ENCODE measurements at places on chromosomes 7 and 10.

- no peak for DNase-seq
Observed at GRCh38 chr10:75280236-75280635, 44.5 kb upstream of the COMTD1 start.

GRCh38 chr7:111012799-111013675, 77.9 kb upstream of the LRRN3 start:
- peak; percentile 91 for DNase-seq

- no peak for DNase-seq
Observed at GRCh38 chr7:15546272-15546792, 15.5 kb downstream of the AGMO start.

DNA sequence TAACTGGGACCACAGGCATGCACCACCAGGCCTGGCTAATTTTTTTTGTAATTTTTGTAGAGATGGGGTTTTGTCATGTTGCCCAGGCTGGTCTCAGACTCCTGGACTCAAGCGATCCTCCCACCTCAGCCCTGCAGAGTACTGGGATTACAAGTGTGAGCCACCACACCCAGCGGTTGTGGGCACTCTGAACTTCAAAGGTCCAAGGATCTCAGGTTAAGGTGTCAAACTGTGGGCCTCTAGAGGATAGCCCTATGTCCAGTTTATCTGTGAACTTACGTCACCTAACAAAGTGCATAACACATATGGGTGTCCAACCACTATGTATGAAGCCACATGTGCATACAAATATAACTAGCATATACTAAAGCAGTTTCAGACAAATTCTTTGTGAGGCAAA, 3.2 kb upstream of the IL2RA start:
- DNase-seq: peak; percentile 50

DNA sequence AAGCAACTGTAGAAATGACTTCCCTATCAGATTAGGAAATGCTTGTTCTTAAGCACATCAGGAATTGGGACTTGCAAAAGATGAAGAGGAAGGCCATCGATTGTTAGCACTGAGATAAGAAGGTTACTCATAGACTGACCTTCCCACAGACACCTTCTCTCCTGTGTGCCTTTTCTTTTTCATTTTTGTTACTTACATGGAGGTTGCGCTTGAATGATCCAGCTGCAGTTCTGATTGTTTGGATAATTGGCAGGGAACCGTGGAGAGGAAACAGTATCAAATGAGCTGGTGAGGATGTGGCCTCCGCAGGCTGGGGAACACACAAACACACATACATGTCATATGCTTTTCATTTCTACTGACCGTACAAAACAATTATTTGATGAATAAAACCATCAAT, 134.9 kb upstream of the RSU1 start:
- DNase-seq: no peak

DNA sequence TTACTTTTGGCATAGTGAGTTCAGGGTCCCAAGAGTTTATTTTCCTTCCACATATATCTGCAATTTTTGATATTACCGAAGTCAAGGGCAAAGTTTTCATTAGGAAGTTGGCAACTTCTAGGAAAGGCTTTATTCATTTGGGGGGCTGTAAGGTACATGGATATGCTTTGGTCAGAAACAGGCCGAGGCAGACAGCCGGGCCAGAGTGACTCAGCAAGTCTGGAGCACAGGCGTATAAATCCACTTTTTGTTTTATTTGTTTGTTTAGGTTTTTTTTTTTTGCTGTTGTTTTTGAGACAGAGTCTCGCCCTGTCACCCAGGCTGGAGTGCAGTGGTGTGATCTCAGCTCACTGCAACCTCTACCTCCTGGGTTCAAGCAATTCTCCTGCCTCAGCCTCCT, 3.7 kb downstream of the ZNF680 start:
- no peak for DNase-seq

DNA sequence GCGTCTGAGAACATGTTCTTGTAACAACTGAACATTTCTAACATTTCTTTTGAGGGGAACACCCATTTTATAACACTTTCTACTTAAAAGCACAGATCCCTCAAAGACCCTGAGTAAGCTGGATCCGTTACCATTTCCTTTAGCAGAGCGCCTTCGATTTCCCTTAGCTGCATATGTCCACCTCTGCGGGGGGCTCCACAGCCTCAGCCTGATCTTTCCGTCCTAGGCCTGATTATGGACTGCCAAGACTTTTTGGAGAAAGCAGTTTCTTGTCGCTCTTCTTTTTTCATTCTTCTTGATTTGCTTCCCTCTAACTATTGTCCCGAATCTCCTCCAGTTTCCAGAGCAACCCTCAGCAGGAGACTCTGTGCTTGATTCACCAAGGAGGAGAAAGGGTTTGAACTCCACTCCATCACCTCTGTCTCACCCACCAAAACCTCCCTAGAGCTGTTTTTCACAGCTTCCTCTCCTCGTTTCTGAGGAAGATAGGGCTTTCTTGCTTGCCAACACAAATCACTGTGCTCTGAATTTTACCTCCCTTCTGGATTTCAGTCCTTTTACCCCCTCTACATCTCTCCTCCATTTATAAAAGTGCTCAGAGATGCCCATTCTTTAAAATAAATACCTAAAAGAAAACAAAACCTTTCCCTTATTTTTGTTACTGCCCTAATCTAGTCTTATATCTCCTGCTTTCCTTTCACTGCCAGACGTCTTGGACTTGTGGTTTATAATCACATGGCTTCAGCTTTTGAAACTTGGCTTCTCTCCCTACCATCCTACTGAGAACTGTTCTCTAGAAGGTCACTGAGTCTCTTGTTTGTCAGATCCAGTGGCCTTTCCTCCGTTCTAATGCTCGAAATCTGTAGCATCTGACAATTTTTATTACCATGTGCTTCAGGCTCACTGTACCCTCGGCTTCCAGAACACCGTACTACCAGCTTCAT, 30.5 kb upstream of the ZRANB1 start:
- DNase-seq: no peak

GRCh38 chr7:156386097-156386496, 254.5 kb upstream of the RNF32 start:
- no peak for DNase-seq

DNA sequence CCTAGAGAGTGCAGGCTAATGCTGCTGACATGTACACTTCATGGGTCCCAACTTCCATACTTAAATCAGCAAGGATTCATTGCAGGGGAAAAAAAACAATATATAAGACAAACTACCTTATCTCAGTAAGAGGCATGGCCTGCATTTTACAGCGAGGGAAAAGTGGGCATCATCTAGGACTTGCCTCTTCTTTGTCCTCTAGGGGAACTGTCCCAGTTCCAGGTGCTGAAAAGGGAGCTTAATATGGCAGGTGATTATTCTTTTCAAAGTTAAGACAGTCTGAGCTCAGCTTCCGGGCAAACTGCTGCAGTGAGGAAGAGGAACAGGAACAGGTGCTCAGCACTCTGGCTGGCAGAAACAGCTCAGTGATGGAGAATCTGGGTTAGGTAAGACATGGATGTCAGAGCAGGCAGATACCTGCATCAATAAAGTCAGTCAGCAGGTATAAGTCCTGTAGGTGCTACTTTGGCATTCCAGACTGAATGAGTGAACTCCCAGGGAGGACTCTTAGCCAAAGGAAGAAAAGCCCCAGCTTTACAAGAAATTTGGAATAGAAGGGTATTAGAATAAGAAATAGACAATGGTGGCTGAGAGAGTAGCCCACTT, 147.2 kb downstream of the TMEM178B start:
- no peak for DNase-seq

- DNase-seq: no peak
Observed at GRCh38 chr7:156950381-156950858, 908 bp downstream of the NOM1 start.

- no peak for DNase-seq
Observed at GRCh38 chr7:155941688-155942087, 129.4 kb upstream of the SHH start.

- no peak for DNase-seq
Observed at GRCh38 chr10:89165923-89166322, 41.2 kb downstream of the CH25H start.

DNA sequence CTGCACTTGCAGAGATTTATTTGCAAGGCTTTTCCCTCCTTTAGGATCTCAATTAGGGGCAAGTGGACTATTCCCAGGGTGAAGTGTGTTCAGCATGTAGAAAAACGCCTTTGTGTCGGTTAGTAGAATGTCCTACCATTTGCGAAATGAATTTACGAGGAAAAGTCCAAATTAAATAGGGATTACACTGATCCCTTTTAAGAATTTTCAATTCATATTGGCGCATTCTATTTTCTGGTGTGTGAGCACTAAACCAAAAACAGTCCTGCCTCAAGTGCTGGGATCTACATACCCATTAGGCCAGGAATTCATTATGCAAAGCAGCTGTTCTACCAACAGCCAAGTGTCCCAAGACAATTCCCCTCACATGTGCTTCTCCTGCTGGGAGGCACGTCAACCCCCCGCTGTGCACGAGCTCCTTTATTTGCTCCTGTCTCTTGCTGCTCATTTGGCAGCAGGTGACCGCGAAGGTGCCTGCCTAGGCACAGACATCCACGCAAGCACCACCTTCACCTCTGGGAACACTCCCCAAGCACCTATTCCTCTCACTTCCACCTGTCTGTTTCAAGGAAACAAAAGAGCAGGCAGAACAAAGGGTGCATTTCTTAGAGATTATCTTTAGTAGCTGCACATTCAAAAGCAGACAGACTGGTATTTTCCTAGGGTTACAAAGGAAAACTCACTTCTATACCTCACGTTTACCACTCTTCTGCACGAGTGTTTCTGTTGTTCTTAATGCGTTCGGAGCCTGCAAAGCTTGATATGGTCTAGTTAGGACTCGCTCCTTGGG, 134.6 kb upstream of the FGFR2 start:
- no peak for DNase-seq

GRCh38 chr10:13100349-13101294, 659 bp downstream of the OPTN start:
- peak; percentile 10 for DNase-seq

DNA sequence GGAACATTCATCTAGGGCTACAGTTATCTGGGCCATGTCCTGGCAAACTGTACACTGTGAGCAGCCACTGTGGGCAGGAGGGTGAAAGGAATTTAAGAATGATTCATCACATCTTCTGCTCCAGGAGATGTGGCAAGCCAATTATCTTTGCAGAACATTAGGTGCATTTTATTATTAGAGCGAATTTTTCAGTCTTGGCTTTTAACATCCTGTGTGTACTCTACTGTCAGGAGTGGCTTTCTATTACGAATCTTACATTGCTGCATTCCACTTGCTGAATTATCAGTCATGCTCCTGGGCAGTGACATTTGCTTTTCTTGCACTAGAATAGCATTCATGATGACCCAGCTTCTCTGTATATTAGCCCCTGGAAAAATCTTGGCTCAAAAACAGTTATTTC, 109.2 kb upstream of the TARP start:
- no peak for DNase-seq

- no peak for DNase-seq
Observed at GRCh38 chr10:132163826-132164515, 22.8 kb upstream of the DPYSL4 start.

- DNase-seq: no peak
Observed at GRCh38 chr10:64760371-64760770, 1239.2 kb downstream of the REEP3 start.

DNA sequence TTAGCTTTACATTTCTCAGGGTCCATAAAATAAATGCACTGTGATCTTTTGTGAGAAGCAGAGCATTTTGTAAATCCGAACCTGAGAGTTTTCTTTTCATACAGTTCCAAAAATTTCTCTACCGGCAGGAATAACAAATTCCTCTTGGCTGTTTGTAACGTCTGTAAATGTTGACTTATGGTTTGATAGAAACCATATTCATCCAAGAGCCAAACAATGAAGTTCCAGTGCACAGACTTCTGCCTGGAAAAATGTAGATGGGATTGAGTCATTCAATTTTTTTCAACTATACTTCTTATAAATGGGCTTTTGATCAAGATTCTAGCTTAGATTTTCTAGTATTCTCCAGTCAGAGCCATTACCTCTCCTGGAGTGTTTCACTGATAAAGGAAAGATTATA, 530.6 kb downstream of the TFEC start:
- no peak for DNase-seq

DNA sequence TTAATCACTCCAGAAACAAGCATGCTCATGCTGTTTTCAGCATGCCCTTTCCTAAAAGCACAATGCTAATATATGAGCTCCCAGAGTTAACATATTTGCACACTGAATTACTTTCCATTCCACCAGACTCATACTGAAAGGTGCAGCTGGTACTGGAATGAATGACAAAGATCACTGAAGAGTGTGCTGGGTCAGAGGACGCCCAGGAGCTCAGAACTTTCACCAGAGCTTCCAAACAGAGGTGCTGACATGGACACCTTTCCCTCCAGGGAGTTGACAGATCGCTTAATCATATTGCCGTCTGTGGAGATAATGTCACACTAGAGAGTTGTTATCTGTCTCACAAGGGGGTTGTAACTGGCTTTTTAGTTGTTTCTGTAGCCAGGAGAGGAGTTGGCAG, 292.9 kb downstream of the LHFPL3 start:
- DNase-seq: peak; percentile 16

DNA sequence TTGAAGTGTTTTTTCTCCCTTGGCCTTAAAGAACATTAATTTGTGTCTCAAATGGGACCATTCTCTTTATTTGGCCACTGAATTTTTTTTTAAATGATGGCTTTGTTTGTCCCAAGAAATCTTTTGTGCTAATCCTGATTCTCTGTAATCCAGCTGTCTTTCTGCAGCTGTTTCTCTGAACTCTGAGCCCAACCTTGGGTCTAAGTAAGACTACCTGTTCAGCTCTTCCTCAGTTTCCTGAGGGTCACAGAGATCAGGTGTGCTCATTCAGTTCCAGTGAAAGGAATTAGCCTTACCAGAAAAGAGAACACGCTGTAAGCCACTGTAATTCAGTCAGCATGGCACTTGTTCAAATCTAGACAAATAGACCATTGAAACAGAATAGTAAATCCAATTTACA, 94.2 kb downstream of the ANKIB1 start:
- DNase-seq: no peak

GRCh38 chr7:128530855-128531104, 54.2 kb downstream of the METTL2B start:
- no peak for DNase-seq

- no peak for DNase-seq
Observed at GRCh38 chr7:6647541-6647940, 10.4 kb downstream of the ZNF316 start.

DNA sequence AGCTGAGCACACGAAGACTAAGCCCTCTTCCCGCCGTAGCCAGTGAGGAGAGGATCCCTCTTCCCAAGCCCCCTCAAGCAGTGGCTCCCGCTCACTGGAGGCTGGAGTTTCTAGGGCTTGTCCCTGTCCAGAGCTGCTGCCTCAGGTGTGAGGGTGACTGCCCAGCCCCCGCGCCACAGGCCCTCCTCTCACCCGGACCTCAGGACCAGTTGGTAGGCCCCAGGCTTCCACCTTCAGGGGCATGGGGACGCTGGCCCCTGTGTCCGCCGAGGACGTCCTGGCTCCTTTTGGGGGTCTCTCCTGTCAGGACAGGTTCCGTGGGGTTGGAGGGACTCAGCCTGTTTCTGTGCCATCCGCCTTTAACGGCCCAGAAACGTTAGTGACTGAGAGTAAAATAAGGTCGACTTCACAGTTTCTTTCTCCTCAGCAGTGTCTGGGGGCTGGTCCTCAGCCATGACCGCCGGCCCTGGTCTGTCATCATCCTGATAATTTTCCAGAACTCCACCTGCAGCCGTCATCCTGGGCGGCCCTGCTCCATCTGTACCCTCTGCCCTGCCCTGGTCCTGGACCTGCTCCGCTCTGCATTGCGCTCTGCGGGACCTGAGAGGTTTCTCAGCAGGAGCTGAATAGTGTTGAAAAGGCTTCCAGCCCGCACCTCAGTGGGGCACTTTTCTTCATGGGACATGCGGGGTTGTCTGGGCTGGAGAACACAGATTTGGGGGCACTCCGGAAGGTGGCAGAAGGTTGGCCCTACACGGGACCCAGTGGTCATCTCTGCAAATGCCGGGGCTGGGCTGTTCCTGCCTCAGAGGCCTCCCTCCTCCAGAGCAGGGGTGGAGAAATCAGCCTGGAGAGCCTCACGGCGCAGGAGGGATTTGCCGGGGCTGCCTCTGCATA, 36.0 kb upstream of the FAM20C start:
- DNase-seq: no peak
